ENCODE measurements at places on chromosomes 5 and 9.

DNA sequence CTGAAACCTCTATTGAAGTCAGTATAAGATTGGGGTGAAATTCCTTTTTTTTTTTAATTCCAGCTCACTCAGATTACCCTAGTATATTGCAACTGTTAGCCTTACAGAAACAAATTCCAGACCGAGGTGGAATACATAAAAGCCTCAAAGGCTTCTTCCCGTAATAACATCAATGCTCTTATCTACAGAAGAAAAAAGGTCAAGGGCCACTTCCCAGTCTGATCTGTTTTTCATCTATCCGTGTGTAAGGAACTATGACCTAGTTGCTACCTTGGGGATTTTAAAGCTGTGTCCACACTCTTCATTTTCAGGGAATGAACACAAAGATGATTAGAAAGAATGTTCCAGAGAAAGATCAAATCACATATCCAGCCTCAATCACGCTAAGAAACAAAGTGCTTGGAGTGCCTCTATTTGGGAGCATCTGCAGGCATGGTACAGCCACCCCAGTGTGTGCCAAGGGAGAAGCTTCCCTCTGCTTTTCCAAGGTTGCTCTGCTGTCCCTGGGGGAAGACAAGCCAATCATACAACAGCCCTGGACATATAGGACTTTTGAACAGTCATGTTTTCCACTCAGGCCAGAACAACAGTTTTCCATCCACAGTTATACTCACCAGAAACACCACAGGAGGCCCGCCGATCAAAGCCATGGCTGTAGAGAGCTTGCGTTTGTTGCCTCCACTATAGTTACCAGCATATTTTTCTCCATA is 23.5 kb downstream of the NIPSNAP3B start:
- no peak for DNase-seq

DNA sequence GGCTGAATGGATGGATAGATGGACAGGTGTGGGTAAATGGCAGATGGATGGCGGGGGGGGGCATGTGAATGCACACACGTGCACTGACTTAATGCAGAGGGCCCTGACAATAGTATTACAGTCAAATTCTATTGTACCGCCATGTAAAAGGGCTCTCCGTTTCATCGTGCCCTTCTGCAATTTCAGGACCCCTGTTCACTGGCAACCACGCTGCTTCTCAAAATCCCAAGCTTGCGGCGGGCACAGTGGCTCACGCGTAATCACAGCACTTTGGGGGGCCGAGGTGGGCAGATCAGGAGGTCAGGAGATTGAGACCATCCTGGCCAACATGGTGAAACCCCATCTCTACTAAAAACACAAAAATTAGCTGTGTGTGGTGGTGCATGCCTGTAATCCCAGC is 211.4 kb downstream of the BNC2 start:
- DNase-seq, result no peak

DNA sequence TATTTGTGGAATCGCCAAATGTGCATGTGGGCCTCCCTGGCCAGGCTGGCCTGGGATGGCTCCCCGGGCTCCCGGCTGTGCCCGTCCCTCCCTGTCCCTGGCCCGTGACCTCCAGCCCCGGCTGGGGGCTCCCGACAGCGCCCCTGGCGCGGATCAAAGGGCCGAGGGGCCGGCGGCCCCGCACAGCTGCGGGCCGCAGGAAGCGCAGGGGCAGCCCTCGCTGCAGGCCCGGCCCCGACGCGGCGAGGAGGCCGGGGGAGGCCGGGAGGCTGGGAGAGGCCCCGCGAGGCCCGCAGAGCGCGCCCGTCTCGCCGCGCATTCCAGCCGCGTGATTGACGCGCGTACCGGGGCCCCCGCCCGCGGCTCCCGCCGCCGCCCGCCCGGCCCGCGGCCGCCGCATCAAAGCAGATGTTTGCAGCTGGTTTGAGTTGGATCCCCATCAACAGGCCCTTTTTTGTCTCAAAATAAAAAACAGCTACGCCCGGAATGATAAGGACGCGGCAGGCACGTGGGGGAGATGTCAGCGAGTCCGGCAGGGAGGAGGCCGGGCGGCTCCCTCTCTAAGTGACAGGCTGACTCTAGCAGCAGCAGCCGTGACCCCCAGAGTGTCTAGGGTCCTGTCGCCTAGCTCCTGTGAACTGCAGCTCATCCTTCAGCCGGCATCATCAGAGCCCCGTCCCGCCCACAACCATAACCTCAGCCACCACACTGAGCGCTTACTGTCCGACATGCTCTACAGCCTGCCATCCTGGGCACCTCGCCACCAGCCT is 69.4 kb downstream of the LMX1B start:
- no peak for DNase-seq

DNA sequence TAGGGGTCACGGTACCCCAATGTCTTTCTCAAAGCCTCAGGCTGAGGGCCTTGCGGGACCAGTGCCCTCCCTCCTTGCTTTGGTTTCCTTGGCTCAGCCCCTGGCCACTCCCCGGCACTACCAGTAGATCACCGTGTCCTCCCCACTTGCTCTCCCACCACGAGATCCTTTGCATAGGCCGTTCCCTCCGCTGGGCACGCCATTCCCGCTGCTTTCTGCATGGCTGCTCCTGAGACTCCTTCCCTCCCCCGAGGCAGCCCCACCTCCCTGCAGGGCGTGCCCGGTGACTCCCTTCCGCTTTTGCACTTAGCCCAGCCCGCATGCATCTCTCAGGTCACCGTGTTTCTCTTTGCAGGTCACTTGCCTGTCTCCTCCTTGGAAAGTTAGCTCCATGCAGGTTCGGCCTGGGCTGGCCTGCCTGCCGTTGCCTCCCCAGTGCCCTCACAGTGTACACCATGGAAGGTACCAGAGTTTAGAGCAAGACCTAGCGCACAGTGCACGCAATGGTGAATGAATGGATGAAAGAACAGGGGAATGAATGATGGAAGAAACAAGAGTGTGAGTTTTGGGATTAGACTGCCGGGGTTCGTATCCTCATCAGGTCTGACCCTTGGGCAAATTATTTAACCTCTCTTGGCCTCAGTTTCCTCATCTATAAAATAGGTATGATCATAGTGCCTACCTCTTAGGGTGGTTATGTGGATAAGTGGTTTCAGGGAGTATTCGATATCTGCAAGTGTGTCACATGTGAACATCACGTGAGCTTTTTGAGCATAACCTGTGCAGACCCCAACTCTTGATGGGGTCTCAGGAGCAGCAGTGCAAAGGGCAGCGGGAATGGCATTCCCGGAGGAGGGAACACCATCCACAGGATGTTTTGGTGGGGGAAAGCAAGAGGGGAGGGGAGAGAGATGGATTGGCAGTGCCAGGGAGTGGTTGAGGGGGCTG is 214.3 kb downstream of the C9orf50 start:
- DNase-seq, result no peak

GRCh38 chr5:80116465-80116864 is 81.3 kb downstream of the THBS4 start:
- no peak for DNase-seq

- DNase-seq, result no peak
These were observed 62.7 kb upstream of the OSMR start for GRCh38 chr5:38783011-38783561.

DNA sequence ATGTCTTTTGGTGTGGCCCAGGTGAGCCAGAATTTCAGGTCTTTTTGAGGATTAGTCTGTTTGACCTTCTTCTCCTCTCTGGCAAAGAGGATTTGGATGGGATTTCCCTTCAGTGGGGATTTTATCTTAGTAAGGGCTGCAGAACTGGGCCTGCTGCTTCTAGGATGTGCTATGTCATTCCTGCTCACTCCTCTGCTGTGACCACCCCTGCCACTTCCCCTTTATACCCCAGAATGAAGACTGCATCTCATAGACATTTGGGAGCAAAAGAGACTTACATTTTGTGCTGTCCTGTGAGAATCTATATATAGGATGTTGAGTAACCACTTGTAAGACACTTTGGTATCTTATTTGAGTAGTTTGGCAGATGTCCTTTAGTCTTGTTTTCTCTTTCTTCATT is 76.2 kb downstream of the ARHGAP26 start:
- no peak for DNase-seq

DNA sequence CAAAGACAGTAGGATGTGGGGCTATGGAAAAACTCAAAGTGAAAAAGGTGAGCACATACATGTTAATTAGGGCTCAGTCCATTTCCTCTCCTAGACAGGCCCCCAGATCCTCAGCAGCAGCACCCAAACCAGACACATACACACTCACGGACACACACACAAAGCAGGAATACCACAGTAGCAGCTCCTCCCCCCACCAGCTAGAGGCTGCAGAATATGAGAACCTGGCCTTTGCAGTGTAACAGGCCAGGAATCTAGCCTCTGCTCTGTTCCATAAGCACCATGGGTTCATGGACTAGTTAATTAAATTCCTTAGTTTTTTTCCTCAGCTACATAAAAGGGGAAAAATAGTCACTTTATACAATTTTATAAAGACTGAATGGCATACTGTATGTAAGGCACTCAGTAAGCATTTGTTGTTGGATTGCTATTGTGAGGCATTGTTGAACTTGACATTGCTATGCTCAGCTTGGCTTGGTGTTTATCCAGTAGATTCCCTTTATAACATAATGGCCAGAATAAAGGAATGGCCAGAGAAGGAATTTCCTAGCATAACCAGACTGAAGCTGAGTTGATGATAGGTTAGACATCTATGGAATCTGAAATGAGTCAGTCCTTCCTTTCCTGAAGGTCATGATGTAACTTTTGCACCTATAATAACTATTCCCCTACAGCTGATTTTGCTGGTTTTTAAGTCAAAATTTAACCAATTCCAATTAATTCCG is 186.8 kb downstream of the SEMA5A start:
- no peak for DNase-seq

- DNase-seq, result no peak
These were observed 119.6 kb upstream of the NFIB start for GRCh38 chr9:14433351-14434157.

DNA sequence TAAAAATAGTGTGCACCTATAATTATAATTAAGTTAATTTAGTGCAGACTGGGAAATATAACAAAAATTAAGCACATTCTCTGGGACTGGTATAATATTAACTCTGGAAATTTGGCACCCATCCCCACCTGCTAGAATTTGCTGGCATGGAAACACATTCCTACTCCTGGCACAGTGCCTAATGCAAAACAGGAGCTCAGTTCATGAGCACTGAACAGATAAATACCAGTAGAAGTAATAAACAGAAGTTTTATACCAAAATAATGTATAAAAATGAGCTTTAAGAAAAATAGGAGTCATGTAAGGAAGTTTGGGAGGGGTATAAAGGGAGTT is 23.7 kb upstream of the NPR3 start:
- no peak for DNase-seq

DNA sequence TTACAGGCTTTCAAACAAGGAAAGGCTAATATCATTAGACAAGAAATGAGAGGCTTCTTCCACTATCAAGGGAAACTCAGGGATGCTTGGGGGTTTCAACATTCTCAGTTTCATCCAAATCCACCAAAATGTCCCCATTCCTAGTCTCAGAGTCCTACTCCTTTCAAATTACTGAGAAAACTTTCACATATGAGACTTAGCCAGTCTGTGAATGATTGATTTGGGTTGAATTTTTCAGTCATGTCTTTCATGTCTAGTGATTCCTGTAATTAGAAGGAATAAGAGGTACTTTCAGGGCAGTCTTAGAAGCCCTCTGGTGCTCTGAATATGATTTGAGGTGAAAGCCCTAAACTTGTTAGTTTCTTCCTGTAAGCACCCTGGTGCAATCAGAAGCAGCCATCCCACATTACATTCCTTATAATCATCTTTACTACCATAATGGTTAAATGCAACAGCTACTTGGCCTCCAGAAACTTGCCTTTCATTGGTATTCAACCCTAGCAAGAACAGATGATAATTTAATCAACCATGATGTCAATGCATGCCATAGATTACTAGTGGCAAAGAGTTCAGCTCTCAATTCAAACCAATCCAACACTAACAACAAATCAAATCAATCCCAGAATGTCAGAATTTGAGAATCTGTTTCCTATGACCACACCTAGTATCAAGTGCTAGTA is 50.7 kb upstream of the RIC1 start:
- DNase-seq, result no peak

DNA sequence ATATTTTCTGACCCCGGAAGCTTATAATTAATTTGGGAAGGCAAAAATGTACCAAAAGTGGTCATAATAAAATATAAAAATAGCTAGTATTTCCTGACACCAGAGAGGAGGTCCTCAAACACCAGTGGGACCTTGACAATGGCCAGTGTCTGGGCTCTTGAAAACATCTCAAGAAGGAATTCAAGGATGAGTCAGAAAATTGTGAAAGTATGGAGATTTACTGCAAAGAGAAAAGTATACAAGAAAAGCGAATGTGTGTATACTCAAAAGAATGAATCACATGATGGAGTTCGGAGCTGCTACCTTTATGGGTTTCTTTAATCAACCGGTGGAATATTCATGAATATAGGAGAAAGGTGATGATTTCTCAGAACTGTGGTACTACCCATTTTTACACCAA is 1709.0 kb upstream of the WWC1 start:
- DNase-seq, result no peak

GRCh38 chr5:135454946-135455345 is 2.8 kb upstream of the TIFAB start:
- no peak for DNase-seq

- DNase-seq, result no peak
These were observed 46.3 kb upstream of the PALM2AKAP2 start for GRCh38 chr9:109733690-109734089.

GRCh38 chr5:1068895-1069719 is 42.8 kb downstream of the SLC12A7 start:
- no peak for DNase-seq

GRCh38 chr5:149030392-149030791 is 32.5 kb downstream of the SH3TC2 start:
- no peak for DNase-seq

- DNase-seq, result no peak
These were observed 25.8 kb downstream of the NIPAL4 start for GRCh38 chr5:157485811-157486210.
